ENCODE measurements at places on chromosomes 2 and 18.

GRCh38 chr18:48950536-48951447 lies at the start of gene SMAD7:
Gene SMAD7 (minus strand): TSS chr18:48950965. CDS start chr18:48950424, 541 bp downstream.
- DNase-seq, result no peak

DNA sequence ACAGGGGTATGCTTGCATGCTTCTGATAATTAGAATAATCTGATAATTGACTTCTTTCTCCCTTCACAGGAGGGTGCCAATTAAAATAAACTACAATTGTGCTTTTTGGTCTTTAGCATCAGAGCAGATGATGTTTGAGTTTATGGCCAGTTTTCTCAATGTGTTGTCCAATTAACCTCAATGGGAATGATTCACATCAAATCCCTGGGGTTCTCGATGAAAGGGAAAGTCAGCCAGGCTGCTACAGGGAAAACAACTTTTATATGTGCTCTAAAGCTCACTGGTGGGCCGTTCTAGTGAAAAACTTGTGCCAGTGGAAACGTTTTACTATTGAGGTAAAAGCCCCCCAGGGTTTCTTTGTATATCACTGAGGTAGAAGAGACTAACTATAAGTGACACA lies 887.3 kb upstream of the CRIM1 start:
- DNase-seq, result no peak

- DNase-seq, result no peak
These were observed 57.2 kb upstream of the BOD1L2 start for GRCh38 chr18:57089702-57090101.

DNA sequence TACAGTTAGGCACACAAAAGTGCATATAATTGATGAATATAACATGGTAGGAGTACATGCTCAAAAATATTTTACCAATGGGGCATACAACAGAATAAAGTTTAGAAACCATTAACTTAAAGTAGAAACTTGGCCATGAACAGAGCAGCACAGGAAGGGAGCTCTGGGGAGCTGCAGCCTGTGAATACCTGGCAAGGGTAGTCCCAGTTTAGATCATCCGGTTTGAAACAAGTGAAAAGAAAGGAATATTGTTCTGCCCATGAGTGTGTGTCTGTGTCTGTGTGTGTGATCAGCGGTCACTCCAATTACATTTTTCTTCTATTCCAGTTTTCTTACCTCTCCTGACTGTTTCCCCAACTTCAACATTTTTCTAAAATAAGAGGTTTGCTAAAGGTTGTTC lies 233.0 kb downstream of the ALK start:
- DNase-seq, result no peak

DNA sequence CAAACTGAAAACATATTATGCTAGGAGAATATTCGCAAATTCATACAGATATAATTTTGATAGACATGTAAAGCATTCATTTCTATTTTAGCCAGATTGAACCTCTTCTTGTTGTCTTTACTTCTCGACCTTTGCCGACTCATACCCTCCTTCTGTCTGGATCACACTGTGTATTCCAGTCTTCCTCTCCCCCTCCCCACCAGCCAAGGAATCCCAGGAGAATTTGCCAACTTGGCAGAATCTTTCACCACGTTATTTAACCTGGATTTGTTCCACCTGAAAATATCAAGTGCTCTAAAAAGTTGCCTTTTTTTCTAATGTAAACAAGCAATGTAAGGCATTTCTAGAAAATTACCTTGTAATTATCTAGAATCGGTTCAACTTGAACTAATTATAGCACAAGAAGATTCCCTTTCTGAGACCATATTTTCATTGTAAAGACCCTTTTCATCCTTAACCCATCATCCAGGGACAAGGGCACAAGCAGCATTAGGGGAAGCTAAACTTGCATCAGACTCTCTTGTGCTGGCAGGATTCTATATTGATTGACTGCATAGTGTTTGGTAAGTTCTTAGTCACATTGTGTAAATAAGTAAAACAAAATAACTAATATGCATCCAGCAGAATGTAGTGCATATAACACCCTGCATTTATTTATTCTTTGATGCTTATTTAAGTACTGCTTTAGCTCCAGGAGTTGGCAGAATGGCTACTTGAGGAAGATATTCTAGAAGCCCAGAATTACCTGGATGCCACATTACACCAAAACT lies 1328.7 kb upstream of the NXPH2 start:
- DNase-seq, result no peak

DNA sequence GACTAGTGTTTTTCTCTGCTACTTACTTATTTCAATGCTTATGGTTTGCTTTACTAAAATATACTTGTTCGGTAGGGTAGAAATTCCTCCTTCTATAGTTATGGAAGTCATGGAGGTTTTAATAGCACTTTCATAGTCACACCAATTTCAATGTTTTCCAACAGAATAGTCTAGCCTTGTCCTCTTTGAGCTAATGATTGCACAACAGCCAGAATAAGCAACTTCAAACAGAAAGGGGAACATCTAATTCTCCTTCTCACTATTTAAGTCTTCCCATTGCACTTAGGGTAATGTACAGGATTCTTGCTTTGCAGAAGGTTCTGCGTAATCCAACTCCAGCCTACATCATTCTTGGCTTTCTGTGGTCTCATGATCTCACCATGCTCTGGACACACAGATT lies 287.7 kb upstream of the GCFC2 start:
- DNase-seq, result no peak

DNA sequence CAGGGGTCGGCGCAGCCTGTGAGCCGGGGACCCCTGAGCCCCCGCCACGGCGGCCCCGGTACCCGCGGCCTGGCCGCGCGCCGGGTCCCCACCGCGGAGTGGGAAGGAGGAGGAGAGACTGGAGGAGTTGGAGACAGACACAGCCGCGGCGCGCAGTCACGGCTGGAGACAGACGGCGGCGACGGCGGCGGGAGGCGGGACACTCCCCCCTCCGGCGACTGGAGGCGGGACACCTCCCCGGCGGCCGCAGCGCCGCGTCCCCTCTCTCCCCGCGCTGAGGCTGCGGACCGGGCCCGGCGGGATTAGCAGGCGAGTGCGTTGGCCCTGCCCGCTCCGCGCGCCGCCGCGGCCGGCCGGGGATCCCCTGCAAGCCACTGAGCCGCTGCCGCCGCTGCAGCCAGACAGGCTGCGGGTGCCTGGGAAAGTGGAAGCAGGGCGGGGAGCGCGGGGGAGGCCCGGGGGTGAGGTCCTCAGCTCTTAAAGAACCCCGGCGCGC lies 1.0 kb upstream of the LDLRAD4 start:
- peak; percentile 46 for DNase-seq

DNA sequence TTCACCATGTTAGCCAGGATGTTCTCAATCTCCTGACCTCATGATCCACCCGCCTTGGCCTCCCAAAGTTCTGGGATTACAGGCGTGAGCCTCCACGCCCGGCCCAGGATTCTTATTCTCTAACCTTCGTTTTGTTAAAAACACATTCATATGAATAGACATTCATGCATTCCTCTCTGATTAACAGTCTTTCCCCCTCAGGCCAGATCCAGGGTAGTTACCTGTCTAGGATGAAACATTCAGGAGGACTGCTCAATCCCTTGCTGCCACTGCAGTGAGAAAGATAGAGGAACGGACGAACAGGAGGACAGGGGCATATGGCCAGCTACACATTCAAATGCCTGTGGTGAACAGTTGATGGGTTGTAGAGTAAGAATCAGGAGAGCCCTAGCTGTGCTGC lies 39.6 kb upstream of the EPC2 start:
- DNase-seq, result no peak

GRCh38 chr18:8989855-8990254 lies 112.6 kb upstream of the NDUFV2 start:
- DNase-seq, result peak; percentile 64

Measured in cerebellum (tissue), 4 donors.